AG04450 (cell line): ENCODE measurements at places on chromosomes 11 and 22.

GRCh38 chr11:10908215-10908951 is 50.5 kb upstream of the ZBED5 start:
- peak; percentile 86 for DNase-seq

GRCh38 chr22:34038801-34039555 is 118.7 kb upstream of the LARGE1 start:
- DNase-seq: no peak

GRCh38 chr22:39546889-39547586 is 14.5 kb upstream of the RPS19BP1 start:
- DNase-seq: no peak

GRCh38 chr11:65355776-65356393 is 1.3 kb downstream of the TIGD3 start:
- no peak for DNase-seq

DNA sequence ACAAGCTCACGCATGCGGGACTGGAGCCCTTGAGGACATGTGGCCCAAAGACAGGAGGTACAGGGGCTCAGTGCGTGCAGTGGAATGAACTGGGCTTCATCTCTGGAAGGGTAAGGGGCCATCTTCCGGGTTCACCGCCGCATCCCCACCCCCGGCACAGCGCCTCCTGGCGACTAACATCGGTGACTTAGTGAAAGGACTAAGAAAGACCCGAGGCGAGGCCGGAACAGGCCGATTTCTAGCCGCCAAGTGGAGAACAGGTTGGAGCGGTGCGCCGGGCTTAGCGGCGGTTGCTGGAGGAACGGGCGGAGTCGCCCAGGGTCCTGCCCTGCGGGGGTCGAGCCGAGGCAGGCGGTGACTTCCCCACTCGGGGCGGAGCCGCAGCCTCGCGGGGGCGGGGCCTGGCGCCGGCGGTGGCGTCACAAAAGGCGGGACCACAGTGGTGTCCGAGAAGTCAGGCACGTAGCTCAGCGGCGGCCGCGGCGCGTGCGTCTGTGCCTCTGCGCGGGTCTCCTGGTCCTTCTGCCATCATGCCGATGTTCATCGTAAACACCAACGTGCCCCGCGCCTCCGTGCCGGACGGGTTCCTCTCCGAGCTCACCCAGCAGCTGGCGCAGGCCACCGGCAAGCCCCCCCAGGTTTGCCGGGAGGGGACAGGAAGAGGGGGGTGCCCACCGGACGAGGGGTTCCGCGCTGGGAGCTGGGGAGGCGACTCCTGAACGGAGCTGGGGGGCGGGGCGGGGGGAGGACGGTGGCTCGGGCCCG is at the start of gene MIF:
Gene MIF (plus strand): TSS at position 439 of the 765 bp plus-strand sequence. CDS start 92 bp downstream, at position 531.
- peak; percentile 72 for DNase-seq

DNA sequence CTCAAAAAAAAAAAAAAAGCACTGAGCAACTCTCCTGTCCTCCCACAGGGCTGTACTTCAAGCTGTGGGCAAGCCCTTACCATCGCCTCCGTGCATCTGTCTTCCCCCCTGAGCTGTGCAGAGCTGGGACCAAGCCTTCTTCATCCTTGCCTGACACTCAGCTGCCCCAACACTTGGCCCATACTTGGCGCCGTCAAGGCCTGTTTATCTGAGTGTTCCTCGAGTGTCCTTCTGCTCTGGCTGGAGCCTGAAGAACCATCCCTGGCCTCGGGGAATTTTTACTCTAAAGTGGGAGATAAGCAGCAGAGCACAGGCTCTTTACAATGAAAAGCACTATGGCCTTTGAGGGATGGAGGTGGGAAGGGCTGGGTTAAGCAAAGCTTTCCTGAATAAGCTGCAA is 1.6 kb upstream of the TIRAP start:
- DNase-seq: no peak

GRCh38 chr11:67024410-67024809 is 1.5 kb downstream of the SYT12 start:
- no peak for DNase-seq

- DNase-seq: no peak
These were observed 40.5 kb downstream of the MICAL2 start for GRCh38 chr11:12150831-12151382.

DNA sequence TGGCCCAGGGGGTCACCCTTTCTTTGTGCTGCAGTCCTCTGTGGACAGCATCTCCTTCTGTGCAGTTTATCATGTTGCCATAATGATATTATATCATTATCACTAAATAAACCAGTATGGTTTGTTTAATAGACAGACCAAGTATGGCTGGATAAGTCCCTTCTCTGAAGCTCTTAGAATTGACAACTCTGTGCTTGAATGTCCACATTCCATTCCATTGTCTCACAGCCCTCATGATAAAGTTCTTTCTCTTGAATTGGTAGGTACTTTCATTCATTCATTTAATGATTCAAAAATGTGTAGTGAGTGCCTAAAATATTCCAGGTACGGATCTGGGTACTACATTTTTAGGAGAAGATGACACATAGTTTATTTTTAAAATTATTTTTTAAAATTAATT is 7.8 kb downstream of the RPS6KA4 start:
- no peak for DNase-seq

- no peak for DNase-seq
These were observed 91.4 kb upstream of the TOP3B start for GRCh38 chr22:22073769-22074561.

- DNase-seq: peak; percentile 95
These were observed 1.2 kb upstream of the MICALL1 start for GRCh38 chr22:37904572-37905533.

GRCh38 chr11:14334893-14335292 is 24.1 kb downstream of the RRAS2 start:
- DNase-seq: no peak

- DNase-seq: no peak
These were observed 4.3 kb downstream of the CBX6 start for GRCh38 chr22:38867471-38868285.

- DNase-seq: no peak
These were observed 69.5 kb upstream of the GNAZ start for GRCh38 chr22:23000657-23001347.

DNA sequence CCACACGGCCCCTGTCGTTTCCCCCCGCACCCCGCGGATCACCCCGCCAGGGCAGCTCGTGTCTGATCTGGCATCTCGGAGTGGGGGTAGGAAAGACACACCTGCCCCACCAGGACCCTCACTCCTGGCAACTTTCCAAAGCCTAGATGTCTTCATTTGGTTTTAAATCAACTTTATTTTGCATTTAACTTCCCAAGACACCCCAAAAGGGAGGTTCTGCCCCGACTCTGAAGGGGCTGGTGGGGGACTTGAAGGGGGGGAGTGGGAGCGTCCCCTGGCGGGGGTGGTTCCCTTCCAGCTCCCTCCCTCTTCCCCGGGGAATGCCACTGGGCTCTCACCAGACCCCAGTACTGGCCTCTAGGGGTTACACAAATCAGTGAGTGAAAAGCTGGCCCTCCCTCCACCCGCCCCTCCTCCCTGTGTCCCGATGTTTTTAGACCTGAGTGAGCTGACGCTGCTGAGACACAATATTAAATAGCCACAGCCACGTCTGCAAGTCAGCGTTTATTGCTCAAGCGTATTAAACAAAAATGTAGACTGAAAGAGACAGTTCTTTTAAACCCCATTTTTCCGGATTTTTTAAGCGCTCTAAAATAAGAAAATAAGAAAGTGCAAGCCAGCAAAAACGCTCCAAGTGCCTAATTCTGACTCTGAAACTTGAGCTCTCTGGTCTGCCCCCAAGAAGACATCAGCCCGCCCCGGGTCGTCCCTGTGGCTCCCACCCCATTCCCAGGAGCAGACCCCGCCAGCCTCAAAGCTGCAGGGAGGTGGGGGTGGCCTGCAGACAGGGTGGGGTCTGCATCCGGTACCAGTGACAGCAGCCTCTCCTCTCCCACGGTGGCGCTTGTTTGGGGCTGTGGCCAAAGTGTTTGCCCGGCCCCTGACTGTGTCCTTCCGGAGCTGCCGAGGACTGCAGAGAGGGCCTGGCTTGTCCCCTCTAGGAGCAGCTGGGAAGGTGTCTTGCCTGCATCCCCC is 1.1 kb upstream of the TTLL8 start:
- no peak for DNase-seq

- DNase-seq: no peak
These were observed 16.6 kb upstream of the STK33 start for GRCh38 chr11:8610532-8611116.

- no peak for DNase-seq
These were observed 91.8 kb downstream of the SWAP70 start for GRCh38 chr11:9755561-9756185.

GRCh38 chr11:35304386-35304775 is 115.0 kb downstream of the SLC1A2 start:
- no peak for DNase-seq
